Activated effector memory CD4-positive, alpha-beta T cell treated with Interleukin-2 at 50 U/mL for 16 hours (primary cell): ENCODE measurements at places on chromosomes 4 and X.

GRCh38 chr4:68683034-68683433, 12.6 kb upstream of the UGT2B15 start:
- no peak for DNase-seq

- no peak for DNase-seq
These were observed 64.0 kb upstream of the NFKB1 start for GRCh38 chr4:102437111-102437510.

DNA sequence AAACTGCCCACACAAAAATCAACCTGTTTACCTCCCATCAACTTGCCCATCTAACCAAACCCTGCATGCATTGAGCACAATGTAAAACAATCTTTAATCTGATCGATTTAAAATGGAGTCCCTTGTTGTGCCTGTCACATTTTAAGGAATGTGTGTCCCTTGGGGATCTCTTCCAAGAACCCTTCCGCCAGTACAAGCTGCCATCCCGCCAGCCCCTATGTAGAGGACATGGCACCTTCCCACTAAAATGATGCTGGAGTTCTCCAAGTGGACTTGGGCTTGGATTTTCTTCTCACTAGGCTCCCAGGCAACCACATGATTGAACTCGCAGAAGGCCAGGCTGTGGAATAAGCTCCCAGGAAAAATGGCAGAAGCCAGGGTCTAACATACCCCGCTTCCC, 45.8 kb upstream of the ENPP6 start:
- no peak for DNase-seq

DNA sequence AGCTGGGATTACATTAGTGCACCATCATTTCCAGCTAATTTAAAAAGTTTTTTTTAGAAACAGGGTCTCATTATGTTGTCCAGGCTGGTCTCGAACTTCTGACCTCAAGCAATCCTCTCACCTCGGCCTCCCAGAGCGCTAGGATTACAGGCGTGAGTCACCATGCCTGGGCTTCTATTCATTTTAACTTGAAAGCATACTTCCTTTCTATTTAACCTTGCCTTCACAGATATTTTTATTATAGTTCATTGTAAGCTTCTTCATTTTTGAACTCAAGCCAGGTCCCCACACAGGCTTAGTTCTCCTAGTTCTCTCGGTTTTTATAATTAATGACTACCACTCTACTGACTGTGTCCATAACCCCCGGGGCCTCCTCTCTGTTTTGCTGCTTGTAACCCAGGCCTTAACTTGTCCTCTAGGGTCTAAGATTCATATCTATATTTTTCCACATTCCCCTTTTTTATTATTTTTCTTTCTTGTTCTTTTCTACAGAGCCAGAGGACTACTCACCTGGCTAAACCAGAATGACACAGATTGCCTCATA, 50.7 kb downstream of the SNX12 start:
- DNase-seq = no peak

DNA sequence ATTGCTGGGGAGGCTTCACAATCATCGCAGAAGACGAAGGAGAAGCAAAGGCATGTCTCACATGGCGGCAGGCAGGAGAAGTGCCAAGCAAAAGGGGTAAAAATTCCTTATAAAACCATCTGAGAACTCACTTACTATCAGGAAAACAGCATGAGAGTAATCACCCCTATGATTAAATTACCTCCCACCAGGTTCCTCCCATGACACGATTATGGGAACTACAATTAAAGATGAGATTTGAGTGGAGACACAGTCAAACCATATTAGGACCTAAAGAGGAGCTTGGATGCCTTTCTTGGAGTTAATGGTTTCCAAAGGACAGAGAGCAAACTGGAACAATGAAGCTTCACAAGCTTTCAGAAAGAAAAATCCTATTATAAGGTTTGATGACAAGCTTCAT, 168.4 kb upstream of the SMARCAD1 start:
- no peak for DNase-seq

- DNase-seq = no peak
These were observed 28.0 kb upstream of the BANK1 start for GRCh38 chr4:101762534-101762933.

- DNase-seq = no peak
These were observed 32.4 kb upstream of the PDLIM3 start for GRCh38 chr4:185567381-185568376.

DNA sequence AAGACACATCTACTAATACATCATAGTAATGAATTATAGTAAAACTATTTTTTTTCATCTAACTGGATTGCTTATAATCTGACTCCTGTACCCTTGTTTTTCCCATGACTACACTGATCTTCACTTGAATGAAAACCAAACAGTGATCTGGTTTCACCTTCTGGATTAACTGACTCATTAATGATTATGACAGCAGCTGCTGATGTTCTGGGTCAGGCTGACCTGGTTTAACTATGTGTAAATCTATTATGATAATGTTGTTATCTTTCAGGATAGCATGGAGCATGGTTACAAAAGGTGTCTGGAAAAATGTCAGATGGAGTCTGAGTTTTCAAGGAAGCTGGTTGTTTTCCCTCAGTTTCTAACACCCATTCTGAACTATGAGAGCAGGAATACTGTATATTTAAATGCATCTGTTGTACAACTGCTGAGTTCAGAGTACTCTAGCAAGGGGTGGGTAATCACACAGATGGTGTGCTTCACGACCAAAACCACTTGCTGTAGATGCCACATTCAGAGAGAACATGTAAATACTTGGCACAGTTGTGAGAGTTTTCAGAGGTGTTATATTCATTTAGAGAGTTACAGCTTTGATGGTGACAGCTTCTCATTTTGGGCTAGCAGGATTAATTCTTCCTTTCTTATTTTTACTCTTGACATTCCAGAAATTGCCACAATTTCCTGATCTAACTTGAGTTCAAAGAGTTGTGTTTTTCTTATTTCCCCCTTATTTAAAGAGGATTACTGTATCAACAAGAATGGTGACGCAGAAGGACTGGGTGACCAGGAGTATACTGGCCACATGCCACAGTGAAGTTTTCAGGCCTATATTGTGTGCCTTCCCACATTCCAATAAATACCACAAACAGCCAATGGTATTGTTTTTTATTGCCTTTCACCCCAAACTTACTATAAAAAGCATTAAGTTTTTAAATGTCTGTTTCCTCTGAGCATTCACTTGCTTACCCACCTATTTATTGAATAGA, 249.7 kb upstream of the TET2 start:
- no peak for DNase-seq
